CD4-positive, alpha-beta memory T cell (primary cell): ENCODE measurements at places on chromosomes 2 and 18. TPM values are rescaled to one million over a fixed set of nuclear protein-coding genes. Genes with fewer than 3 reads are reported as not detected.

DNA sequence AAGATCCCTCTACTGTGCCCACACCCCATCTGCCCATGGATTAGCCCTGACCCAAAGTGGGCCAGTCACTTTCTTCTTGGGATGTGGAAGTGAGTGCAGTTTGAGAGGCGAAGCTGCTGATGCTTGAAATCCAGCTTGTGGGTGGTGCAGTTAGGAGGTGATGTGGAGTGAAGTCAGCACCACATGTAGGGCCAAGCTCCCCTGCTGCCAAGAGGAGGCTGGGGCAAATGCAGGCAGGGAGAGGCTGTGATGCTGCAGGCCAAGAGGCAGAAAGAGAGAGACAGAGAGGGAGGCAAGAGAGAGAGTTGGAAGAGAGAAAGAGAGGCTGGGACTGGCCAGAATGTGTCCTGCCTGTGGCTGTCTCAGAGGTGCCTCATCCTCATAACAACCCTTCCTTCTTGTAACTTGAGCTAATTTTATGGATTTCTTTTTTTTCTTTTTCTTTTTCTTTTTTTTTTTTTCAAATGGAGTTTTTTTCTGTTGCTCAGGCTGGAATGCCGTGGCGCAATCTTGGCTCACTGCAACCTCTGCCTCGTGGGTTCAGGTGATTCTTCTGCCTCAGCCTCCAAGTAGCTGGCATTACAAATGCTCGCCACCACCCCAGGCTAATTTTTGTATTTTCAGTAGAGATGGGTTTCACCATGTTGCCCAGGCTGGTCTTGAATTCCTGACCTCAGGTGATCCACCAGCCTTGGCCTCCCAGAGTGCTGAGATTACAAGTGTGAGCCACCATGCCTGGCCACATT, 35.3 kb upstream of the CAB39 start:
- no peak for DNase-seq
- H3K27ac ChIP-seq = no peak overlapping the region
- H3K36me3 ChIP-seq = no peaks in the 10 kb centered on the region
- H3K27me3 ChIP-seq = no peaks in the 10 kb centered on the region

- H3K27ac ChIP-seq = no peak overlapping the region
- no peaks in the 10 kb centered on the region for H3K27me3 ChIP-seq
- H3K4me1 ChIP-seq = no peaks in the 10 kb centered on the region
- H3K4me3 ChIP-seq = no peak overlapping the region
- DNase-seq = no peak
These were observed 19.6 kb upstream of the WDR75 start for GRCh38 chr2:189421644-189422043.

DNA sequence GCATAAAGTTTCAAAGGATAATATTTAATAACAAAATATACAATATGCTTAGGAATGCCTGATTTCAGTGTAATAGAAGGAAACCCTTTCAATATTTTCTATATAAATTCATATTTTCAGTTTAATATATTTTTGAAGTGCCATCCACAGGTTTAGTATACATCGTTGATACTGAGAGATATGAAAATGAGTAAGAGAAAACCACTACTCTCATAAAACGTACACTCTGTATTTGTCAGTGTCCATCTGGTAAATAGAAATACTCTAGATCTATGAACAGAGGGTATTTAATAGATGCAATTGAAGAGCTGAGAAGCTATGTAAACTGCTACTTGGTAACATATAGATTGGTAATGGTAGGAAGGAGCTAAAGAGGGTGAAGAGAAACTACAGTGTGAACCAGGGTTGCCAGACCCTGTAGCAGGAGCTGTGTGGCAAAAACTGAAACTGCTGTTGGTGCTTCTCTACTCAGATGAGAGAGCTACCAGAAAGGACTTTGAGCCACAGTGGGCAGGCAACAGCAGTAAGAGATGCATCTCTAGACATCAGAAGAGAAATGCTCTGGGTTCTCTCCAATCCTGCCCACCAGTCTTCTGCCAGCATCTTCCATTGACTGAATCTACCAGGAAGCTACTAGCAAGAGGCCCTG, 187.4 kb downstream of the CCDC102B start:
- H3K4me1 ChIP-seq = no peaks in the 10 kb centered on the region
- no peak overlapping the region for H3K4me3 ChIP-seq
- no peaks in the 10 kb centered on the region for H3K36me3 ChIP-seq
- no peak overlapping the region for H3K27ac ChIP-seq

GRCh38 chr2:119326938-119327337, 39.7 kb downstream of the C2orf76 start:
- no peak for DNase-seq
- H3K4me3 ChIP-seq = no peak overlapping the region
- no peaks in the 10 kb centered on the region for H3K36me3 ChIP-seq
- no peak overlapping the region for H3K27ac ChIP-seq

- no peaks in the 10 kb centered on the region for H3K4me1 ChIP-seq
- H3K4me3 ChIP-seq = no peak overlapping the region
- H3K36me3 ChIP-seq = peaks cover 45% of the 10 kb centered on the region
- no peak for DNase-seq
- H3K27me3 ChIP-seq = no peaks in the 10 kb centered on the region
These were observed 54.6 kb downstream of the PIKFYVE start for GRCh38 chr2:208320686-208321085.

- no peak overlapping the region for H3K4me3 ChIP-seq
- H3K4me1 ChIP-seq = peaks cover 12% of the 10 kb centered on the region
These were observed 3.5 kb upstream of the SMCHD1 start for GRCh38 chr18:2651981-2652380.

DNA sequence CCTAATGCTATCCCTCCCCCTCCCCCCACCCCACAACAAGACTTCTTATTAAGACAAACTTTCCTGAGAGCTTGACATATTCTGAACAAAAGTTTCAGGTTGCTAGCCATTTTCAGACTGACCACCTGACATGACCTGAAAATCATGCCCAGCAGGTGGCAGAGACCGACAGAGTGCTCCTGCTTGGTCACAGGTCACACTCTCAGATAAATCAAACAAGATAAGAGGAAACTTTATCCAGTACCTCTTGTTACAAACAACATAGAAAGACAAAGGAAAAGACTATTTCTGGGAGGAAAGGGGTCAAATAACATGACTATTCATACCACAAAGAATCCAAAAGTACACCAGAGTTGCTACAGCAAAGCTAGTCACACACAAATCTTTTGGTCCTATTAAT, 107.4 kb downstream of the TMEM200C start:
- H3K27ac ChIP-seq = no peak overlapping the region
- H3K27me3 ChIP-seq = no peaks in the 10 kb centered on the region
- no peak overlapping the region for H3K4me3 ChIP-seq
- no peak for DNase-seq
- H3K4me1 ChIP-seq = no peaks in the 10 kb centered on the region

DNA sequence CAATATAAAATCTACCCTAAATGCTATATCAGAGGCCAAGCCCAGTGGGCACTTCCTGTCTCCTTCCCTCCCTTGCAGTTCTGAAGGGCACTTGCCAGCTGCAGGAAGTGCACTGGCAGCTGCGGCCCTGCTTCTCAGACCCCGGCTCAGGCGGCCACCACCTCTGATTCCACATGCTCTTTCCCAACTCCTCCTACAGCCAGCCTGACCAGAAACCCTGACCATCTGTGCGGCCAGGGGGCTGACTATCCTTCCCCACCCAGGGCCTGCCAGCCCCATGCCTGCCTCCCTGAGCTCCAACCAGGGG, 88.6 kb downstream of the ZBTB7C start:
- H3K27ac ChIP-seq = no peak overlapping the region
- no peaks in the 10 kb centered on the region for H3K4me1 ChIP-seq
- H3K27me3 ChIP-seq = no peaks in the 10 kb centered on the region
- DNase-seq = no peak

DNA sequence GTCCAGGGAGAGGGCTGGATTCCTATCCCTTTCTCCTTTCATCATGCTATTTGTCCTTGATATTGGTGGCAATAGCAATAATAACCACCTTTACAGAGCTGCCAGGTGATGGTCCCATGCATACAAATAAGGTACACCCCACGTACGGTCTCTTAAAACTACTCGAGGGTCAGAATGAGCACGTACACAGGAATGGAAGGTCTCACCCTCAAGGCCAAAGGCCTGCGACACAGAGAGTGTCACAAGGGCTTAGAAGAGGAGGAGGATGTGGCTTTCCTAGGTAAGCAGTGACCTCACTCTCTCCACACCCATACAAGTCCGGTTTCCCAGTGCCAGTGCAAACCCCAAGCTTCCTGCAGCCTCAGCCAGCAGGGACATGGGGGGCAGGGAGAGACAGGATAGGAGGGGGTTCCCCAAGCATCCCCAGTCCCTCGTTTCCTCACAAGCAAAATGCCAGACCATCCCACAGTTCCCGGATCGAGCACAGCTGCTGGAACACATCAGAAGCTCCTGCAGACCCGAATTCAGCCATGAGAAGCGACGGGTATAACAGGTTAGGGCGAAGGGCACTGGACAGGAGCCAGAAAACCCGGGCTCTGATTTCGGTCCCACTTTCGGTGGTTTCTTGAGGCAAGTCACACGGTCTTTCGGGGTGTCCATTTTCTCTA, 49.2 kb downstream of the PLB1 start:
- H3K4me1 ChIP-seq = peaks cover 37% of the 10 kb centered on the region
- peak overlapping the region; percentile 38 for H3K27ac ChIP-seq
- H3K27me3 ChIP-seq = no peaks in the 10 kb centered on the region

DNA sequence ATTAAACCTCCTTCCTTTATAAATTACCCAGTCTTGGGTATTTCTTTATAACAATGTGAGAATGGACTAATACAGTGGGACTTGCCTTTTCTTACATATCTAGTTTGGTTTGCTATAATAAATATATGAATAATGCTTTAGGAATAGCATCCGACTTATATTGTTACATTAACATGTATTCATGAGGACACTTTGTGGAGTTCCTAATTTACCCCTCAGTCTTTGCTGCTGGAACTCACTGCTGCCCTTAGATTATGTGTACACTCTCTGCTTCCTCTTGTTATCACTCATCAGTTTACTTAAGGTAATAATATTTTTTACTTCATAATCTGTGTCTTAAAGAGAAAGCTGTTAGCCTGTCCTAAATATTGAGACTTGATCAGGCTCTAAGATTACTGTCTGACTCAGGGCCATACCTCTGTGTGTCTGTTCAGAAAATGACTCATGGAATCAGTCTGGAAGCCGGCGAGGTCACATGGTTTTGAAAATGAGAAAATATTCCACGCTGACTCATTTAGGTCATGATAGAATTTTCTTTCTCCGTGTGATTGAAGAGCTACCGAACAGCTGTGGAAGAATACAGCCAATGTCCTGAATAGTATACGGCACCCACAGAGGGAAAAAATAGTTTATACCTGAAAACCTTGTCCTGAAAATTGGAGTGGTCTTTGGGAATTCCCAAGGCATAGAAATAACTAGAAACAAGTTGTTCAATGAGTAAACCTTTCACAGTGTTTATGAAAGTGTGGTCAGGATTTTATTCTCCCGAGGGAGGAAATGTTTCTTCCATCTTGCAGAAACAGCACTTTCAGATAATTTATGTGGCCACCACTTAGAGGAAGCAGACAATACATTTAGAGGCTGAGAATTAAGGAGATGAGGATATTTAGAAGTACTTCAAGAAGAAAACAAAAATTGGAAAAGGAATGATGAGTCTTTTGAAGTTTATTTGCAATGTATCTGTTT, 156.4 kb downstream of the DSEL start:
- H3K27me3 ChIP-seq = no peaks in the 10 kb centered on the region
- no peaks in the 10 kb centered on the region for H3K36me3 ChIP-seq
- peaks cover 4% of the 10 kb centered on the region for H3K4me1 ChIP-seq
- DNase-seq = no peak
- H3K4me3 ChIP-seq = no peak overlapping the region

- no peaks in the 10 kb centered on the region for H3K27me3 ChIP-seq
- no peak overlapping the region for H3K27ac ChIP-seq
- peaks cover 32% of the 10 kb centered on the region for H3K4me1 ChIP-seq
These were observed 433.6 kb downstream of the LPIN1 start for GRCh38 chr2:12180031-12180430.

- no peaks in the 10 kb centered on the region for H3K36me3 ChIP-seq
- H3K27me3 ChIP-seq = no peaks in the 10 kb centered on the region
- peaks cover 6% of the 10 kb centered on the region for H3K4me1 ChIP-seq
- no peak overlapping the region for H3K4me3 ChIP-seq
- no peak overlapping the region for H3K27ac ChIP-seq
These were observed 37.3 kb downstream of the CYP27C1 start for GRCh38 chr2:127182626-127183458.

DNA sequence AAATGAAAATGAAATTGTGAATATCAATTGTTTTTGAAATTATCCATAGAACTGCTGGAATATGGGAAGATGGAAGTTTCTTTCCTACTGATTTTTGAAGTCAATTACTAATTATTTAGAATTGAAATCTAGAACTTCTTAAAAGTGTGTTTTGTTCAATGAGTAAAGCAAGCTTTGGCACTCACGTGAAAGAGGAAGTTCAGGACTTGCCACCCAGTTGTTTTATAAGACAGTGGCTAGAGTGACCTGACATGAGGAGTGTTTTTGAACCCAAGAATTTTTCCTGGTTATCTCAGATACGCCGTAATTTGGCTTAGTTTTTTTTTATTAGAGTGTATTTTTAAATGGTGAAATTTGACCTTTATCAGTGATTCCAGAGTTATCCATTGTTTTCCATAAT, 3.5 kb downstream of the MXD1 start:
- no peak for DNase-seq
- peaks cover 30% of the 10 kb centered on the region for H3K4me1 ChIP-seq
- no peak overlapping the region for H3K4me3 ChIP-seq
- H3K36me3 ChIP-seq = peaks cover 26% of the 10 kb centered on the region

DNA sequence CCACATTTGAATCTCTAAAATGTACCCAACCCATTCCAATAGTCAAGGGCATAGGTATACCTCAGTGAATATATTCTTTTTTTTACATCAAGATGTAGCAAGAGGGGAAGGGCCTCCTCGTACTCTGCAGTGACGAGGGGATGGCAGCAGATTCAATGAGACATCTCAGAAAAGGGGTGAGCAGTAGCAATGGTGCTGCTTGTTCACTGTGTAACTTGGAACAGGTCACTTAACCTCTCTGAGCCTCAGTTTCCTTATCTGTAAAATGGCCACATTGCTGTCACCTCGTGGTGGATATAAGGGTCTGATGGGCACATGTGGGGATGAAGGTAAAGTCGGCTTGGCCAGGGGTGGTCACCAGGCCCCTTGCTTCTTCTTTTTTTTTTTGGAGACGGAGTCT, 221.6 kb downstream of the SEPTIN10 start:
- no peak overlapping the region for H3K27ac ChIP-seq
- H3K4me1 ChIP-seq = no peaks in the 10 kb centered on the region
- no peaks in the 10 kb centered on the region for H3K27me3 ChIP-seq

GRCh38 chr2:128369602-128370467, 51.2 kb upstream of the HS6ST1 start:
- H3K4me3 ChIP-seq = no peak overlapping the region
- H3K27ac ChIP-seq = no peak overlapping the region
- H3K36me3 ChIP-seq = no peaks in the 10 kb centered on the region
- H3K4me1 ChIP-seq = peaks cover 11% of the 10 kb centered on the region

DNA sequence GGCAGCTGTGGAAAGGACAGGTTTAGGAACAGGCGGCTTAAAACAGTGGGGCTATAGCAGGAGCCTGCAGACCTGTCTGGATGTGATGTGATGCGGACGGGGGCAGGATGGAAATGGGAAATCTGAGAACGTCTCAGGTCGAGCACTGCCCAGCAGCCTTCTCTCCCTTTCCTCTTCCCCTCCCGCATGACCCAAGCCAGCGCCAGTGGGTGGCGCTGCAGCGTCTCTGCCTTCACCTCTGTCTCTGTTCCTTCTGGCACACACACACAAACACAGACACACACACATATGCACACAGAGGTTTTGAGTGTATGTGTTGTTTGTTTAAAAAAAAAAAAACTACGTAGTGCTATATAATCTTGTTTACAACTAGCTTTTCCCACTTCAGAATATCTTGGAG, 82.0 kb upstream of the SLC66A3 start:
- no peak overlapping the region for H3K4me3 ChIP-seq
- H3K27me3 ChIP-seq = no peaks in the 10 kb centered on the region
- peaks cover 24% of the 10 kb centered on the region for H3K4me1 ChIP-seq
- DNase-seq = no peak

CHRNG gene
- not detected for total RNA-seq

COL4A4 gene
- 0.03 TPM for total RNA-seq

SLC23A3 gene
- total RNA-seq = 12.1 TPM

BCL11A gene
- not detected for total RNA-seq

GALNT3 gene
- total RNA-seq = 3.0 TPM

COBLL1 gene
- not detected for total RNA-seq

MYCN gene
- 0.15 TPM for total RNA-seq
